ENCODE measurements at places on chromosomes 11 and 22.

DNA sequence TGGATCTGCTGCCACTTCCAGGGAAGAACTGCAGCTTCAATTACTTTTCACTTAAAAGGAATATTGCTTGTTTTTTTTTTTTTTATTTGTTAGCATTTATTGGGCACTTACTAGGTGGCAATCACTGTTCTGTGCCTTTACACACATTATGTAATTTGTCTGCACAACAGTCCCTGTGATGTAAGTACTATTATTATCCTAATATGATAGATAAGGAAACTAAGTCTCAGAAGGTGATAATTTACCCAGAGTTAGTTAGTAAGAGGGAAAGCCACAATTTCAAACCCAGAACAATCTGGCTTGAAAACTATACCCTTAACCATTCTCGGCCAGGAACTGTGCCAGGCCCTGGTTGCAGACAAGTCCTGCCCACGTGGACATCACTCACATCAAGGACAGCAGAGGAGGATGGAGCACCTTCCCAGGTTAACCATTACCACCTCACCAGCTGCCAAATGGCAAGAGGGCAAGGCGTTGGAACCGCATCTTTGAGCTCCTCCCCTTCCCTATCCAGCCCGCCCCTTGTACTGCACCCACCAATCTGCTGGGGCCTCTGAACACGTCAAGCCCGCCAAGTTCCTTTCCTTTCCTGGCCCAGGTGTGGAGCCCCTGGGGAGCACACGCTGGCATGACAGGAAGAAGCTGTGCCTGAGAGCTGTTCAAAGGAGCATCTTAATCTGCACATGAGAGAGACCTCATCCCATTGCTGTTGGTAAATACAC lies 78.4 kb downstream of the NAV2 start:
- DNase-seq: no peak

DNA sequence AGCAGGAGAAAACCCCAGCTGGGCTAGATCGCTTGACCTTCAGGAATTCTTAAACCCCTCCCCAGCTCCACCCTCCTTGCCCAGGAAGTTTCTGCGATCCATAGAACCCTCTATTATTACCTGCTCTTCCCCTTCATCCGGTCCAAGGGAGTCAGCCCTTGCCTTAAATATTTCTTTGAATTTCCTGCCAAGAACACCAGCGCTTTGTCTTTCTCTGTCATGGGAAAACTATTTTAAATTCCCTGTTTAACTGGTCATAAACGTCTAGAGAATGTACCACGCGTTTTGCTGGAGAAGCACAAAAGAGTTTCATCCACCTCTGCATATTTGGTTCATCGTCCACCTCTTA lies 496 bp upstream of the TRAF6 start:
- peak; percentile 69 for DNase-seq

GRCh38 chr11:34749666-34750659 lies 129.1 kb downstream of the EHF start:
- DNase-seq: peak; percentile 65

DNA sequence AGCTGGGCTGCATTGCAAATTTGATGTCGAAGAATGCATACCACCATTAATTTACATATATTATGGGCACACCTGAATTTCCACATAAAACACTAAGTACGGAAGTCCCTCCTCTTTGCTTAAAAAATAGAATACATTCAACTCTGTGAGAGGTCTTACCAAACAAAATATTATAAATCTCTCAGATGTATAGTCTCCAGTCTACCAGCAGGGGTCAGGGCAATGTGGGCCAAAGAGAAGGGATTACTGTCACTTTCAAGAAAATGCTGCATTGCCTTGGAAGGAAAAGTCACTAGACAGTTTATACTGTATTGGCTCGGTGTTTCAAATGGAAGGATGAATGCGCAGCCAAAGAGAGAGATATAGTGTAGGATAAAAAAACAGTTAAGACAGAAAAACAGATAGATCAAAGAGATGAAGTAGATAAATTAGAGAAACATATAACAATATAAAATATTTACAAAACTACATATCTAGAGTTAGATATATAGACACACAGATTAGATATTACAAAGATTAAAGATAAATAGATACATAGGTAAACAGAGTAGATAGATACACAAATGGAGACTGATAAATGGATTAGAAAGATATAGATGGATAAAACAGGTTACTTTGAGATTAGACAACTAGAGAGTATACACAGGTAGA lies 20.9 kb downstream of the SERGEF start:
- peak; percentile 45 for DNase-seq

- peak; percentile 38 for DNase-seq
These were observed 10.4 kb downstream of the NHERF4 start for GRCh38 chr11:119195680-119196079.

DNA sequence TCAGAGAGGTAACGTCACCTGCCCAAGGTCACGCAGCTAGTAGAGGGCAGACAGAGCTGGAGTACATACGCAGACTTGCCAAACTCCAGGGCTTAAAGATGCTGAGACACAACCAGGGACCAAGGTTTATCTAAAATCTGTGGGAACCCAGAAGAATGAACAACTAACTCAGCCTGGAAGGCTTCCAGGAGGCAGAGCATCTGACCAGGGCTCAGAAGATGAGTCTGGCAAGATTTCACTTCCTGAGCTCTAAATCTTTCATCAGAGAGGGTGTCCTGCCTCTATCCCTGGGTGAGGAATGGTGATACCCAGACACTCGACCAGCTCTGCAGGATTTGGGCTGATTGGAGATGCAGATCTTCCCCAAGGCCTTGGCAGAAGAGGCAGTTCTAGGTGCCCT lies 9.1 kb downstream of the GAL3ST1 start:
- no peak for DNase-seq

GRCh38 chr22:41992496-41992895 lies 6.1 kb upstream of the WBP2NL start:
- no peak for DNase-seq

- no peak for DNase-seq
These were observed 8.9 kb downstream of the IL2RB start for GRCh38 chr22:37140686-37141323.

- DNase-seq: no peak
These were observed 32.6 kb upstream of the NNMT start for GRCh38 chr11:114263513-114264170.

DNA sequence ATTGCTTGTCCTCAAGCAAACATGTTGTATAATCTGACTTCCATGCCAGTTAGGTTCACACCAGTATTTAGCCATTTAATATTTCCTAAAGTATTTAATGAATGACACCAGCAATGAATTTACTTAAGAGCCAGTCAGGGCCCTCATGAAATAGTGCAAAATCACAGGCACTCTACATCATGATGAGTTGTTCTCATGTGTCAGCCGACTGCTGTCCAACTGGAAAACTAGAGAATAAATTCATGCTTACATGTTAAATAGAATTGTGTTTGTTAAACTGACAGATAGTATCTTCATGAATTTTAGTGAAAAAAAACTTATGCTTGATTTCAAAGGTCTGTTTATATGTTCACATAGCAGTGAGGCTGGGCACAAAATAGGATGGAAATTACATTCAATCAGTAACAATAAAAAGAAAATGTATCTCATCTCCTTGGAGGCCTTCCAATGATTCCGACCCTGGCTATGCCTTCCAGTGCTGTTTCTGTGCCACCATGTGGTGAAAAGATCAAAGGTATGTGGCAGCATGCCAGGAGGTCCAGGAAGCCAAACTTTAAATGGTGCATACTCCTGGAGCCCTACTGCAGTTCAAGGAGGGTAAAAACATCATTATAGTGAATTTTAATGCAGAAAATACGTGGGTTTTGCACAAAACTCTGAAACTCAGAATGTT lies 45.2 kb downstream of the CTSC start:
- DNase-seq: peak; percentile 18

DNA sequence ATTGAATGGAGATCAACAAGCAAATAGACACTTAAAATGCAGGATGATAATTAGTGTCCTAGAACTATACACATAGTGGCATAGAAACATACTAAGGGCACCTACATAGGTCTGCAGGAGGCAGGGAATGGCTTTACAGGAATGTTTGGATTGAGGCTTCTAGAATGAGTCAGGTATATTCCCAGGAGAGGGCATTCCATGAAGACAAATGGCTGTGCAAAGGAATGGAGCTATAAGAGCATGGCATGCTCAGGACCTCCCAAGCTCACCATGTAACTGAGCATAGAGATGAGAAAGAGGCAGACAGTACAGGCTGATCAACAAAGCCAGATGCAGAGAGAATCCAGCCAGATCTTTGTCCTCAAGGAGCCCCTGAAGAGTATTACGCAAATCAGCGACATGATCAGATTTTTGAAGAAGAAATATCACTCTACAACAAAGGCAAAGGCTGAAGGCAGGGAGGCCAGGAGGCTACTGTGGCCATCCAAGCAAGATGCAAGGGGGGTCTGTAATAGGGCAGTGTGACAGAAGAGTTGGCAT lies 211.1 kb upstream of the MTNR1B start:
- DNase-seq: peak; percentile 73

GRCh38 chr11:122578171-122578825 lies 77.2 kb upstream of the UBASH3B start:
- DNase-seq: peak; percentile 14

DNA sequence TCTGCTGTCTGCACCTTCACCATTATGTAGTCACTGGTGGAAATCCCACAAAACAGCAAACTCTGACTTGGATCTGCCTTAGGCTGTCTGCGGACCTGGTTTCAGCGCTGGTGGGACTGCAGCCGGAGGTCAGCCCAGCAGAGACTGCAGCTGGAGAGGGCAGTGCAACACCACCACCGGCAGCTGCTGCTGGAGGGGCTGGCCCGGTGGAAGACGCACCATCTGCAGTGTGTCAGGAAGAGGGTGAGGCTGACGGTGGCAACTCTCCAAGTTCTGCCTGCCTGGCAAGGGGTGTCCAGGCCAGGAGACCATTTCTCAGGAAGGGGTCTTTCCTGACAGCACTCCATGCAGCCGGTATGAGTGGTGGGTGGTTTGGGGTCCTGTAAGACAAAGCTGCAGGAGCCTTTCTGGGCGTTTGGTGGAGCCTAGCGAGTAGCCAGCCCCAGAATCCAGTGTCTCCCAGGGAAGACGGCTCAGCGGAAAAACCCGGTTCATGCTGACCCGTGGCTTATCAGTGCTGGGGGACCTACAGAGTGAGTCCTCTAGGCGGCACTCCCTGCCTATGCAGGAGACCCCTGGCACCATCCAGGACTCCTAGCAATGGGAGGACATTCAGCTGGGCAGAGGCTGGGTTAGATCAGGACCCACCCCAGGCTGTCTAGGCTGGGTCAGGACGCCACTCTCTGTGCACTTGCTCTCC lies 50.8 kb downstream of the PISD start:
- DNase-seq: no peak

- no peak for DNase-seq
These were observed 425 bp upstream of the KDELR3 start for GRCh38 chr22:38467438-38467903.

DNA sequence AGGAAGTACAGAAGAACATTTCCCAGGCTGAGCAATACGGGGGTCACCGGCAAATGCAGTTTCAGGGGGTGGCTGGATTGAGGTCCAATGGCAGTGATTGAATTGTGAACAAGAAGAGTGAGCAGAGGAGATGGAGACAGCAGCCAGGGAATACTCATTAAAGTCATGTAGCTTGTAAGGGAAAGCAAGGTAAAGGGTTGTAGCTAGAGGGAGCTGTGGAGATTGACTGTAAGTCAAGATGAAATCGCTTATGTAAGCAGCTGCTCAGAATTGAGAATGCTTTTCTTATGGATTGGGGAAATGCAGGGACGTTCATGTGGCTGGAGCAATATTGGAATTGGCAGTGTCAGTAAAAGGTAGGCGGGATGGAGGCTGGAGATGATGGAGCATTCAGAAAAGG lies 111.4 kb upstream of the TBCEL start:
- peak; percentile 27 for DNase-seq

DNA sequence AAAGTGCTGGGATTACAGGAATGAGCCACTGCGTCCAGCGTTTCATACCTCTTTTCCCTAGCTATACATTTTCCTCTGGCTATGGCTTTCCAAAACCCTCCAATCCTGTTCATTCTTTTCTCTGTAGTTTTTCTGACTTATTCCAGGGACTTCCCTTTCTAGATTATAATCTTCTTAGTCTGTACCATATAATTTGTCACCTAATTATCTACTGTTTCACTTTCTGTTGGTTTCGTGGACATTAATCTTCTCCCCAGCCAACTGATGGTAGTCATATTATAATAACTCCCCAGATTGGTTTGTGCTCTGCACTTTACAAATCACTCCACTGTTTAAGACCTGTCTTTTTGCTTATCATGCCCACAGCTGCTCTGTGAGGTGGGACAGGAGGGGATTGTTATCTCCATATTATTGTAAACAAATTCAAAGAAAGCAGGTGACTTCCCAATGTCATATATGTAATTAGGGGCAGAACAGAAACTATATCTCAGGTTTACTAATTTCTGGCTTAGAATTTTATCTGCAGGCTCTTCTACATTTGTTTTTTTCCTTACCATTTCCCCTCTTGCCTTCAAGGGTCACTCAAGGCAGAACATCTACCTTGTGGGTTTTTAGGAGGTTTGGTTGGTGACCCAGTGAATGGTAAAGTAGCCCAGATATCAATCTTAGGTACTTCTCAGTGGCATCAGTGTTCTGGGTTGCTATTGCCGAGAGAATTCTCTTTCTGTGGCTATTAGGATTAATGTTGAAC lies 23.9 kb downstream of the STIM1 start:
- no peak for DNase-seq

GRCh38 chr11:6650980-6651379 lies 4.6 kb downstream of the DCHS1 start:
- peak; percentile 29 for DNase-seq

DNA sequence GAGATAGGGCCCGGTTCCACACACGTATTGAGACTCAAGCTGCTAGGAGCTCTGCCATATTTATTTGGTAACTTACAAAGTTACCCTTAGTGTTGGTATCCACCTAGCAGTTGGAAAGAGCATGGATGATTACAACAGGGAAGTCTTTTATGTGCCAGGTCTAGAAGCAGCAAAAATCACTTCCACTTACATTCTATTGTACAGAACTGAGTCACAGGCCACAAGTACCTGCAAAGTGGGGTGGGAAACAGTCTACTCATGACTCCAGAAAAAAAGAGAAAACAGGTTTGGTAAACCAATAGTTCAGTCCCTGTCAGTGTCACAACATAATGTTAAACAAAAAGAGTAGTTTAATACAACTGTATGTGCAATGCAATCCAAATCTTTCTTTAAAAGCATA lies 279.6 kb upstream of the PITPNB start:
- DNase-seq: no peak

DNA sequence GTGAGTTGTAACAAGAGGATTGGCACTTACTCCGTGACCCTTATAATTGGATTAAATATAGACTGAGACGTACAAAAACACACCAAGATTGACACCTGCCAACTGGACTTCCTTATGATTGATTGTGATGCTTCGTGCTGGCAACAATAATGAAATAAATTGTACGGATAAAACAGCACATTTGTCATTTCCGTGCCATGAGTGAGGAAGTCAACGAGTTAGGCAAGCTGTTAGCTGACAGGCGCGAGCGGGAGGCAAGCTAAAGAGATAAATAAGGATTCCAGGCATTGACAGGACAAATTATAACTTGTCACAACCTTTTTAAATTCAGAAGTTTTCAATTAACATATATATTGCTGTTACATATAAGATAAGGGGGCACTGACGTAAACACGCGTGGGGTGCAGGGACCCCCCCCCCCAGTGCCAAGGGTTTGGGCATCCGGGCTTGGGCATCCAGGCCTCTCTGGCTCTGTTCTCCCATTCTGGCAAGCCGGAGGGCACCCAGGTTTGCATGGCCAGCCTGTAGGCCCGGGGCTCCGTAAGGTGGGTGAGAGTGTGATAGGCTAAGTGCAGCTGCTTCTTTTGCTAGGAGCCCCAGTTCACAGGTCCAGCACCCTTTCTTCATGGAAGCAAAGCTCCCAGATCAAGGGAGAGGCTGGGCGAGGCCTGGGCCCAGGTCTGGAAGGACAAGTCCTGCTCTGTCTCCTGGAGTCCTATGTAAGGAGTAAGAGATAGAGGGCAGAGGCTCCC lies 11.2 kb upstream of the PAX6 start:
- DNase-seq: no peak

Data from fibroblast of skin of right biceps (primary cell).